ENCODE measurements at places on chromosomes 11 and 22.
A peak's percentile ranks its signal among the peaks of the same experiment; 100 is the strongest.

- DNase-seq = no peak
Measured at GRCh38 chr11:101445761-101446160, 138.0 kb downstream of the TRPC6 start.

GRCh38 chr11:127345819-127346459, 345.4 kb upstream of the KIRREL3 start:
- no peak for DNase-seq

DNA sequence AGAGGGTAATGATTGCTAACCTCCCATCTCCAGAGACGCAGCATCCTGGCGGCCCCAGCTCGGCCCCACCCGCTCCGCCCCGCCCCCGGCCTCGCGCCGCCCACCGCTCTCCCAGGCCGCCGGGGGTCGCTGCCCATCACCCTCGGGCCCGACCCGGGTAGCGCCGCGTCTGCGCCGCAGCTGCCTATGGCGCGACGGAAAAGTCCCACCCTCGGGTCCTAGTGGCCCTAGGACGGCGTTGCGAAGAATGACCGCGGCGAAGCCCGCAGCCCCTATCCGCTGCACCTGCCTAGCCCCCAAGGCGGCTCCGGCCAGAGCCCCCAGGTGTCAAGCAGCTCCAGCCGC, 457 bp downstream of the CPSF7 start:
- DNase-seq = peak; percentile 61

DNA sequence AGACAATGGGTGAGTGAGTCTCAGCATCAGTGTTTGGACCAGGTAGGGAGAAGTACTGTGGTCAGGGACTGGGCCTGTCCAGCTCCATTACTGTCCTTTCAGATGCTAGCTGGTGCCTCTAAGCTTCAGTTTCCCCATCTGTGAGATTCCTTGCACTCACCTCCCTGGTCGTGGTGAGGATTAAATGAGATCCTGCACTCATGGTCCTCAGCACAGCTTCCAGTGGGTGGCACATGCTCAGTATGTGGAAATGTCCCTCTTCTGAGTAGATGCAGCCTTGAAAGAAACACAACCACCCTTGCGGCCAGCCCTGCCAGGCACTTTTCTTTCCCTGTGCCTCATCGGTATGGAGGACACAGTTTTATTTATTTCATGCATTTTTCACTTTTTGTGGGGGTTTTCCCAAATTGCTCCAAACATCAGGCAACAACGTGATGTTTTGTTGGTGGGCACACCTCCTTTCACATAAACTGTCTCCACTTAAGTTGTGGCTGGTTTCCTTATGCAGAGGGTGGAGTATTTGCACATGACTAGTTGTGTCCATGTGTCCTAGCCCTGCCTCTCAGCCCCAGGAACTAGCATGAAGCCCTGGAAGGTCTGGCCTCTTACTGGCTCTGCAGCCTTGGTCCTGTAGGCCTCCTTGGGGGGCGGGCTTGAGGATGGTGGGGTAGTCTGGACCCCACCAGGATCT, 1.1 kb downstream of the LZTR1 start:
- no peak for DNase-seq

DNA sequence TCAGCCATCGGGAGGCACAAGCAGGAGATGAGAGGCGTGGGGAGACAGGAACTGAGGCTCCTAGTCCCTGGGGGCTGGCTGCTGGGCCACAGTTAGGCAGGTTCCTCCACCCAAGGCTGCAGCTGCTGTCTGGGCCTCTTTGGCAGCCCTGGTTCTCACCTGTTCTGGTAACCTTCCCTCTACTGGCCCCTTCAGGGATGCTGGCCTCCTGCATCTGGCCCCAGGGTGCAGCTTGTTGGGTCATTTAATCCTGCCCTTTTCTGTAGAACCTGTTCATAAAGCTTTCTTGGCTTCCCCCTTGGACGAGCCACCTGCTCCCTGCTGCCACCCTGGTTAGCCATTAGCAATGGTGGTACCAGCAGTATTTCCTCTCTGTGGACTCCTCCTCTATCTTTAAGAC, 5.5 kb downstream of the USH1C start:
- no peak for DNase-seq

DNA sequence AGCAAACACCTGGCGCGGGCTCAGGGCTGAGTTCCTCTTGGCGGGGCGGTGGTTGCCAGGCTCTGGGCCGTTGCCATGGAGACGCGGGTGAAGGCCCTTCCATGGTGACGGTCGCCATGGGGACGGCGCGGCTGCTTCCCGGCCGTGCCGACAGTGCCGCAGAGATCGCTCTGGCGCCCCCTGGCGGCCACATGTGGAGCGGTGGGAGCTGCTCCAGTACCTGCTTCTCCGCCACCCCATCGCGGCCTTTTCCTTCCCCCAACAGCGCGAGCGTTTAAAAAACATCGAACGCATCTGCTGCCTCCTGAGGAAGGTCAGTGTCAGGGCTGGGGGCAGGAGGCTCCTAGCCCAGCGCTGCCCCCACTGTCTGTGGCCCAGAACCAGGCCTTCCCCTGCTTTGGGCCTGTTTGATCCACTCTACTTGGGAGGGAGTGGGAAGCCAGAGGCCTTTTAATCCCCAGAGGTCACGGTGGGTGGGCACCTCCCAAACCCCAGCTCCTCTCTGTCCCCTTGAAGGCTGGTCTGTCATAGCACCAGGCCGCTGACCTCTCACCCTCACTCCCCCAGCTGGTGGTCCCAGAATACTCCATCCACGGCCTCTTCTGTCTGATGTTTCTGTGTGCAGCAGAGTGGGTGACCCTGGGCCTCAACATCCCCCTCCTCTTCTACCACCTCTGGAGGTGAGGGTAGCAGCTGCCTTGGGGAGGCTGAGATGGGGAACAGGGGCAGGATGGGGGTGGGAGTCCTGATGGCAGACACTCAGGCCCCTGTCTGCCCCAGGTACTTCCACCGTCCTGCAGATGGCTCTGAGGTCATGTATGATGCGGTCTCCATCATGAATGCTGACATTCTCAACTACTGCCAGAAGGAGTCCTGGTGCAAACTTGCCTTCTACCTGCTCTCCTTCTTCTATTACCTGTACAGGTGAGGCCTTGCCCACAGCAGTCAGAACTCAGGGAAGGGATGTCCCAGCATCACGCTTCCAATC, 4.8 kb downstream of the CNIH2 start:
- DNase-seq = peak; percentile 98

DNA sequence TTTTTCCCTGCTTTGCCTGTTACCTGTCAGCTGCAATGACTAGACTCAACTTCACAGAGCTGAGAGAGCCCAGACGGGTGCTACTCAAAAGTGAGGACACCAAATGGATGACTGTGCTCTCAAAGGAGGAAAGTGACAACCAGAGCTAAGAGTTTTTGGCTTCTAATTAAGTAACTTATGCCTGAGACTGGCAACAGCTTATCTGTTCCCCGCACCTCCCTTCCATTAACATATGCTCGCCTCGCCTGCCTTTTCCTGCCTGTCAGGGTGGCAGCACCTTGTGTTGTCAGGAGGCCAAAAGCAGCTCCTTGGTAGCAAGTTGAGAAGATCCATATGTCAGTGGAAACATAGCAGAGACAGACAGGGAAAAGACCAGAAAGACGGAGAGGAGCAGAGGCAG, 573.9 kb upstream of the KIRREL3 start:
- no peak for DNase-seq

- DNase-seq = no peak
Measured at GRCh38 chr11:94002226-94002625, 18.9 kb upstream of the HEPHL1 start.

DNA sequence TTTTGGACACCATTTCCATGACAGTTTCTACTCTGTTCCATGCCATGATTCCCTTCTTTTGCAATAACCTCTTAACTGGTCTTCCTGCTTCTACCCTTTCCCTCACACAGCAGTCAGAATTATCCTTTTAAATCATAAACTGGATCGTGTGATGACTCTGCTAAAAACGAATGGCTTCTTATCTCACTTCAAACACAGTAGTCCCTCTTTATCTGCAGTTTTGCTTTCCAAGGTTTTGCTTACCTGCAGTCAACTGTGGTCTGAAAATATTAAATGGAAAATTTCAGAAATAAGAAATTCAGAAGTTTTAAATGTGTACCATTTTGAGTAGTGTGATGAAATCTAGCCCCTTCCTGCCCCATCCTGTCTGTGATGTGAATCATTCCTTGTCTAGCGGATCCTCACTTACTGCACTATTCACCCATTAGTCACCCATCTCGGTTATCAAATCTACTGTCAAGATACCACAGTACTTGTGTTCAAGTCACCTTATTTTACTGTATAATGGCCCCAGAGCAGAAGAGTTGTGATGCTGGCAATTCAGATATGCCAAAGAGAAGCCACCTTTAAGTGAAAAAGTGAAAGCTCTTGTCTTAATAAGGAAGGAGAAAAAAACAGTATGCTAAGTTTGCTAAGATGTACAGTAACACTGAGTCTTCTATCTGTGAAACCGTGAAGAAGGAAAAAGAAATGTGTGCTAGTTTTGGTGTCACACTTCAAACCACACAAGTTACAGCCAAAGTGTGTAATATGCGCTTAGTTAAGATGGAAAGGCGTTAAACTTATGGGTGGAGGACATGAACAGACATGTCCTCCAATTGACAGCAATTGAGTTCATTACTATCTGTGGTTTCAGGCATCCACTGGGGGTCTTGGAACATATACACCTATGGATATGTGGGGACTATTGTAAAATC, 283.0 kb downstream of the DDX10 start:
- no peak for DNase-seq

DNA sequence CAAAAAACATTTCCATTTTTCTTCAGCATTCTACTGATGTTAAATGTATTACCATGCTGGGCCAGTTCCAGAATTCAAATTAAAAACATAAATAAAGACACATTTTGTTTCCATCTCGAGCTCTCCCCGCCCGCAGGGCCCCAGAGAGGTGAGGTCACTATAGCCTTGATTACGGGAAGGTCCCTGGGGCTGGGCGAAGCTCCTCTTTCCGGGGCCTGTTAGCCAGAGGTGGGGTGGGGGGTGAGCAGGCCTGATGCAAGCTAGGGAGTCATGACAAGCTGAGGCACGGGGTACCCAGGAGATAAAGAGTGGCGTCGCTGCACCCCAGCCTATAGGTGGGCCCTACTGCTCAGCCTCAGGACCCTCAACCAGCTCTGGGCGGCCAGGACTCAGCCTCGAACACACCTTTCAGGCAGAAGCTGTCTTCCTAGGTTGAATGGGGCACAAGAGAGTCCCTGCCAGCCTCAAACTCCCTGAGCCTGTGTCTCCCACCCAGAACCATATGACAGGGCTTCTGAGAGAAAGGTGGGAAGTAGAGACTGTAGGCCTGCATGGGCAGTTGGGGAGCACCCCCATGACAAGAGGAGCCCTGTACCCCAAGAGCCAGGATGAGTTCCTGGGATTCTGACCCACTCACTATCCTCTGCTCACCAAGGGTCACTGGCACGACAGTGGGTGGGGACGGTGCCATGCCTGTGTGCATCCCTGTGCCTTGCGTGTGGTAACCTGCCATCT, 34.8 kb downstream of the KCNQ1OT1 start:
- no peak for DNase-seq

- DNase-seq = no peak
Measured at GRCh38 chr11:1853376-1854131, 670 bp downstream of the LSP1 start.

DNA sequence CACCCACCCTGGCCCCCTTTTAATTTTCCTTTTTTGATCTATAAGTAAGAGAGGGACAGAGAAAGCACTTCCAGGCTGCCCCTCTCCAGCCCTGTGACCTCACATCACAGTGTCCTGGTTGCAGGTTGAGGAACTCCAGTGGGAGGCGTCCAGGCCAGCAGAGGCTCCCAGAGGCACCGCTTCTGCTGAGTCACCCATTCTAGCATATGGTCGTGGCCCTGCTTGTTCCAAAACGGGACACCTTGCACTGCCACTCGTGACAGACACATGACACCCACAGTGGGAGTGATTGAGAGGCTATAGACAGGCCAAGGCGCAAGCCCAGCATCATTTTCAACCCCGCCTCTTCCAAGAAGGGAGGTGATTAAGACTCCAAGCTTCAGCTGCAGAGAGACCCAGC, 16.0 kb upstream of the TMPRSS4 start:
- no peak for DNase-seq

GRCh38 chr11:76592961-76593360, 77.6 kb downstream of the LRRC32 start:
- DNase-seq = no peak

GRCh38 chr11:43532041-43532440, 148.5 kb upstream of the HSD17B12 start:
- DNase-seq = no peak

DNA sequence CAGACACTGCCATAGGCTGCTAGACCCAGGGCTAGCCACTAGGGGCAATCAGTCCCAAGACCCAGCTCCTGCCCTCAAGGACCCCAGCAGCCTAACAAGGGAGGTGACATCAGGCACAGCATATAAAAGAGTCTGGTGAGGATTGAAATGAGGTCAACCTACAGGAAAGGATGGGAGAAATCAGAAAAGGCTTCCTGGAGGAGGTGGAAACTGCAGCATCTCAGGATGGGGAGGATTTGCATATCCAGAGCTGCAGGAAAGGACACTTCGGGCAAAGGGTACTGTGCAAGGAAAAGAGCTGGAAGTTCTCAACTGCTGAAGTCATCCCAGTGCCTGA, 2.9 kb upstream of the ARFGAP2 start:
- DNase-seq = no peak

GRCh38 chr11:93740730-93741093, 583 bp downstream of the TAF1D start:
- DNase-seq = peak; percentile 78

- no peak for DNase-seq
Measured at GRCh38 chr22:22099833-22100812, 117.5 kb upstream of the TOP3B start.

DNA sequence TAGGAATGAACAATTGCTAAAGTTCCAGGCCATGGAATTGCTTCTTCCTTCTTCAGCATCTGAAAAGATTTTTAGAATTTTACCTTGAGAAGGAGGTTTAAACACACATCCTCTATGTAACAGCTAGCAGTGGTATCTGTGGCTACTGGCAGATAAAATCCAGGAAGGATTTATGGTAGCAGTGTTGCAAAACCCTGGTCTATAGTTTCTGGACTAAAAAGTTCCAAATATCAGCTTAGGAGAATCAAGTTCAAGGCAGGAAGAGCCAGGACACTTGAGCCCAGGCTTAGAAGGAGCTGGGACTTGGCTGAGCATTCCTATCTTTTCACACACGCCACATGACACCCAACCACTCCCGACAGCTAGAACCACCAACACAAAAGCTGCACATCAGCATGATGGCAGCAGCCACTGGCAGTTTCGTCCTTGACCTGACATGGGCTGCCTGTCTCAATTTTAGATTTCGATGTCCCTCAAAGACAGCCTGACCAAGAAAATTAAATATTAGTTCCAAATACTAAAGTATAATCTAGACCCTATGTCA, 14.1 kb downstream of the LARGE2 start:
- no peak for DNase-seq

DNA sequence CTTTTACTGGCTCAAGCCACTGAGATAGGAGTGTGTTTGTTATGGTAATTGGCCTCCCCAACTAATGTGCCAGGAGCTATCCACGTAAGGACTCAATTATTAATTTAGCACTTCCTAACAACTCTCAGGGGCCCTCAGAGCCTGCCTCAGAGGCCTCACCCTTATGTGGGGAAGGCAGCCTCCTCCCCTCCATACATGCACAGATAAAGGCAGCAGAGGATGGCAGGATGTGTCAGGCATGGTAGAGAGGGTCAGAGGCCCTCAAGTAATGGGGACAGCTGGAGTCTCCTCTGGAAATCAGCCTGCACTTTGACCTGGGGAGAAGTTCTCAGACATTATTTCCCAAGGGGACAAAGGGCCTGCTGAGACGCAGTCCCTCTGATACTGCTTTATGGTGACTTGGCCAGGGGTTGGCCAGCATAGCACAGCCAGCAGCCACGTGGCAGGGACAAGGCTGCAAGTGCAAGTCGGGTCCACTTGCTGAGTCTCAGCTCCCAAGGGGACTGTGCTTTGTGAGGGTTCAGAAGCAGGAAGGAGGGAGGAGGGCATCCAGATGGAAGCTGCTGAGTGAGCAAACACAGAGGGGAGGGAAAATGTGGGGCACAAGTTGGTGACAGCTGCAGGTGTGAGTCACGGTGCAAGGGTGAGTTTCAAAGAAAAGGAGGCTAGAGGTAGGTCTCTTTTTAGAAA, 17.0 kb downstream of the MOGAT2 start:
- DNase-seq = no peak
